Osteocyte (in vitro differentiated cells): ENCODE measurements at places on chromosomes 16 and 17.

- no peaks in the 10 kb centered on the region for H3K27me3 ChIP-seq
- H3K4me3 ChIP-seq = no peak overlapping the region
- H3K27ac ChIP-seq = peak overlapping the region; percentile 87
- H3K4me1 ChIP-seq = peaks cover 31% of the 10 kb centered on the region
- DNase-seq = no peak
Measured at GRCh38 chr17:45284176-45285140, 22.6 kb upstream of the SPATA32 start.

- no peak overlapping the region for H3K27ac ChIP-seq
- no peaks in the 10 kb centered on the region for H3K27me3 ChIP-seq
- H3K4me1 ChIP-seq = peaks cover 10% of the 10 kb centered on the region
- peaks cover 2% of the 10 kb centered on the region for H3K36me3 ChIP-seq
- no peak overlapping the region for H3K4me3 ChIP-seq
- no peak for DNase-seq
Measured at GRCh38 chr17:13400491-13400890, 201.2 kb downstream of the HS3ST3A1 start.

GRCh38 chr17:5705876-5706576 is 121.7 kb upstream of the NLRP1 start:
- H3K36me3 ChIP-seq = no peaks in the 10 kb centered on the region
- no peaks in the 10 kb centered on the region for H3K4me1 ChIP-seq
- H3K27ac ChIP-seq = no peak overlapping the region
- peaks cover 8% of the 10 kb centered on the region for H3K27me3 ChIP-seq
- peak; percentile 63 for DNase-seq

- DNase-seq = peak; percentile 34
- H3K27me3 ChIP-seq = no peaks in the 10 kb centered on the region
- no peaks in the 10 kb centered on the region for H3K4me1 ChIP-seq
- H3K27ac ChIP-seq = no peak overlapping the region
- no peaks in the 10 kb centered on the region for H3K36me3 ChIP-seq
Measured at GRCh38 chr16:19771796-19772195, 53.7 kb downstream of the IQCK start.

DNA sequence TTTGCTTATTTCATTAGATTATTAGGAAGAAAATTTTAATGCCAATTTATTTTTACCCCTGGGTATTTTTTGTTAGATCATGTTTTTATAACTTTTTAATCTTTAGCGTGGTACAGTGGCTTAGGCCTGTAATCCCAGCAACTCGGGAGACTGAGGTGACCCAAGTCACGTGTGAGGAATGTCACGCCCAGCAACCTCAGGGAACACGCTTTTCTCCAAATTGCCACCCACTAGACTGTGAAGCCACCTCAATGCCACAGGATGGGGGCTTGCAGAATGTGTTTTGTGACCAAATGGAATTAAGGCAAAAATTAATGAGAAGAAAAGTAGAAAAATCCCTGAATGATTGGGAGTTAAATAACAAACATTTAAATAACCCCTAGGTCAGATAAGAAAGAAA is 141.8 kb downstream of the LAT start:
- H3K4me3 ChIP-seq = no peak overlapping the region
- H3K36me3 ChIP-seq = no peaks in the 10 kb centered on the region

GRCh38 chr17:47222047-47222446 is 12.9 kb downstream of the MYL4 start:
- DNase-seq = no peak
- H3K4me3 ChIP-seq = no peak overlapping the region
- no peaks in the 10 kb centered on the region for H3K36me3 ChIP-seq

DNA sequence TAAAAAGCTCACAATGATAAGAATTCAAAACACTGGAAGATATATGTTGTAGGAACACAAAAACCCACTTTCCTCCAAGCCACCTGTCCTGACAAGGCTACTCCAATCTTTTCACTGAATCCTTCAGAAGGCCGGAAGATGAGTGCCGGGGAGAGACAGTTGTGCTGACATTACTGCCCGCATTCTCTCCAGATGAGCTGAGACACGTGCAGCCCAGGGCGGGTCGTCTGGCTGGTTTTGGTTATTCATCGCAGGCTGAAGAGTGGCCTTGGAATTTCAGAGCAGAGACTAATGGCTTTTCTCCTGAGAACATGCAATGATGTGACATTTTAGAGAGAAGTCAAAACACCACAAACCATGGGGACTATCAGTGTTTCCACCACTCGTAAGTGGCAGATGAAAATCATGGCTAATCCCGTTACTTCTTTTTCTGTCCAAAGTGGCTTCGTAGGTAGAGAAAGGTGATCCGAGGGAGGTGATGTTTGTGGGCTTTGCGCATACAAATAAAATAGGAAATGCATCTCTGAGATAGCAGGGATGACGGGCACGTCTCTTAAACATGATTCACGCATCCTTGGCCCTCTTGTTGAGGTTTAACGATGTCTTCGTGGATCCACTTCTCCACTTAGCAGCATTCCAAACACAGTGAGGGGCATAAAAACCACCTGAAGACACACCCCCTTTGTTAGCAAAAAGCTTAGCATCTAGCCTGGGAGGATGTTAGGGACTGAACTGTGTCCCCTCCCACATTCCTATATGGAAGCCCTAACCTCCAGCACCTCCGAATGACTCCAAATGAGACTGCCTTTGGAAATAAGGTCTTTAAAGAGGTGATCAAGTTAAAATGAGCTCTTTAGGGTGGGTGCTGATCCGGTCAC is 134.0 kb downstream of the IRX3 start:
- H3K4me1 ChIP-seq = no peaks in the 10 kb centered on the region
- peaks cover 28% of the 10 kb centered on the region for H3K27me3 ChIP-seq
- no peak overlapping the region for H3K27ac ChIP-seq

DNA sequence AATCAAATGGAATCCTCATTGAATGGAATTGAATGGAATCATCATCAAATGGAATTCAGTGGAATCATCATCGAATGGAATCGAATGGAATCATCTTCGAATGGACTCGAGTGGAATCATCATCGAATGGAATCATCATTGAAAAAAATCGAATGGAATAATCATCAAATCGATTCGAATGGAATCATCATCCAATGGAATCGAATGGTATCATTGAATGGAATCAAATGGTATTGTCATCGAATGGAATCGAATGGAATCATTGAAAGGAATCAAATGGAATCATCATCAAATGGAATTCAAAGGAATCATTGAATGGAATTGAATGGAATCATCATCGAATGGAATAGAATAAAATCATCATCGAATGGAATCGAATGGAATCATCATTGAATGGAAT is 619.3 kb downstream of the TP53TG3F start:
- no peaks in the 10 kb centered on the region for H3K36me3 ChIP-seq
- no peak overlapping the region for H3K27ac ChIP-seq
- DNase-seq = no peak
- H3K4me1 ChIP-seq = no peaks in the 10 kb centered on the region
- no peaks in the 10 kb centered on the region for H3K27me3 ChIP-seq
